ENCODE measurements at places on chromosomes 13 and 19. TPM values are rescaled to one million over a fixed set of nuclear protein-coding genes. Genes with fewer than 3 reads are reported as not detected.

The CCL25 gene
- total RNA-seq, result not detected

The IGFL3 gene
- 0.25 TPM for total RNA-seq

The POSTN gene
- total RNA-seq, result 0.05 TPM

The CEACAM21 gene
- not detected for total RNA-seq

The SIGLEC12 gene
- not detected for total RNA-seq
